Activated T-cell treated with anti-CD3 and anti-CD28 coated beads, Interleukin-2, amount 50 U/mL, for 1 hour (primary cell): ENCODE measurements at places on chromosomes 7 and 10.

GRCh38 chr7:41567731-41568114, 135.2 kb downstream of the INHBA start:
- no peak for DNase-seq

DNA sequence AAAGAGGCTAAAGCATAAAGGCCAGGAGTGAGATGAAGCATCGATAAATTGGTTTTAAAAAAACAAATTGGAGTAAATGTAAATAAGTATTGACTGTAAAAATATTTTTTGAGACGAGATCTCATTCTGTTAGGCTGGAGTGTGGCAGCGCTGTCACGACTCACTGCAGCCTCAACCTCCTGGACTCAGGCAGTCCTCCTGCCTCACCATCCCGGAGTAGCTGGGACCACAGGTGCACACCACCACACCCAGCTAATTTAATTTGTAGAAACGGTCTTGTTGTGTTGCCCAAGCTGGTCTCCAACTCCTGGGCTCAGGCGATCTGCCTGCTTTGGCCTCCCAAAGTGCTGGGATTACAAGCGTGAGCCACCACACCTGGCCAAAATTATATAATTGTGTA, 17.8 kb downstream of the HNRNPA2B1 start:
- no peak for DNase-seq

GRCh38 chr7:117863618-117864017, 9.6 kb downstream of the CTTNBP2 start:
- DNase-seq = no peak

- no peak for DNase-seq
Measured at GRCh38 chr7:157544980-157545680, 208.3 kb downstream of the DNAJB6 start.

DNA sequence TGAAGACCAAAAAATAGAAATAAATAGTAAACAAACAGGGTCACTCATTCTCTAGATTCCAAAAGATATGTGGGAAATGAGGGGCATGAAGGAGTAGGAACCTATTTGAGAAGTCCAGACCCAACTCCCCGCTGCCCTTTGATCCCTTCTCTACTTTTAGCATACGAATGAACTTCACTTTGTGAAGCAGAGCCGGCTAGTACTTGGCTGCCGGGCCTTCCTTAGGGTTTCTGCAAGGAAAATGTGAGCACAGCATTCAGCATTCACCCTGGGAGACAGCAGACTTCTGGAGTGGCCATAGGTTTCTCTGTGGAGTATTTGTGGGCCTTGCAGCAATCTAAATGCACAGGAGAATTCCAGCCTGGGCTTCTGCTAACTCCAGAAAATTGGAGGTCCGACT, 76.3 kb upstream of the PRKAR2B start:
- no peak for DNase-seq

DNA sequence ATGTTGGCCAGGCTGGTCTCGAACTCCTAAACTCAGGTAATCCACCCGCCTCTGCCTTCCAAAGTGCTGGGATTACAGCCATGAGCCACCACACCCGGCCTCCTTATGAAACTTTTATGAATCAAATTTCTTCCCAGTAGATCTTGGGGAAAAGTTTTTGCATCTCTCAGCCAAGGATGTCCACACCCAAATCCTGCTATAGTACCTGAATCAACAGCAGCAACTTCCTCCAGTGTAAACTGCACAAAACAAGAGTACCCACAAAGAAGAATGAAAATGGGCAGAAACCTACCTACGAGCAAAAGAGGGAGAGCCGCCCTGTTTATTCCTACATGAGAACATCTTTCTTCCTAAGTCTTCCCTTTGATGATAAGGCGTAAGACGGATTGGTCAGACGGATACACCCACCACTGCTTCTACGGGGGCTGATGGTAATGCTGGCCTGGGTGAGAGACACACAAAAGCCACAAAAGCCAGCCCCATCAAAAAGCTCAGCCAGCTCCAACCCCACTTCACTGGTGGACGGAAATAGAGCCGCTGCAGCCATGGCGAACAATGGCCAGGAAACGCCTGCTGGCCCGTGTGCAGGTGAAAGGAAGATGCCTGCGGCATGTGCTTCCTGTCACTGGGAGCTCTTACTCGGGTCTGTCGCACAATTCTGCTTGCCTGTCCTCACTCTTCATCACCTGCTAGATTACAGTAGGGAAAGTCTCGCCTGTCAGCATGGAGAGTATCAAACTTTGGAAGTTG, 10.4 kb downstream of the JCAD start:
- no peak for DNase-seq

GRCh38 chr7:155453296-155454182, 4.4 kb upstream of the EN2 start:
- no peak for DNase-seq

GRCh38 chr10:29370097-29371092, 81.5 kb downstream of the LYZL1 start:
- no peak for DNase-seq

DNA sequence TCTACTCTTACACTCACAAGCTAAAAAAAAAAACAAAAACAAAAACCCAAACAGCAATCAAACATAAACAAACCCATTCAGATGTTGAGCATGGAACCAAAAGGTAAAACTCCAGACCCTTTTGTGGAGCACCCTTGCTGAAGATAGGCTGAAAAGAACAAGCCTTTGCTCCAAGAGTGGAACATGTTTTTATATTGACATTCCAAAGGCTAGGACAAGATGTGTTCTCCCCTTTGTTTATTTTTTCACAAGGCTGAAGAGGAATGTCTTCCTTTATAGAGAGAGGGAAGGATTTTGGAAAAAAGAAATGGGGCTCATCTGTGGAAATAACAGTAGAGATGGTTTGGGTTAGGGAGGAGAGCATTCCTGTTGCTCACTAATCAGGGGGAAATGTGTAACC, 87.2 kb upstream of the ELMO1 start:
- DNase-seq = no peak

GRCh38 chr7:110669410-110669809, 421.5 kb upstream of the LRRN3 start:
- DNase-seq = no peak

GRCh38 chr7:75951506-75951905, 36.6 kb downstream of the POR start:
- no peak for DNase-seq

GRCh38 chr10:71740069-71740653, 20.6 kb upstream of the C10orf105 start:
- DNase-seq = no peak

DNA sequence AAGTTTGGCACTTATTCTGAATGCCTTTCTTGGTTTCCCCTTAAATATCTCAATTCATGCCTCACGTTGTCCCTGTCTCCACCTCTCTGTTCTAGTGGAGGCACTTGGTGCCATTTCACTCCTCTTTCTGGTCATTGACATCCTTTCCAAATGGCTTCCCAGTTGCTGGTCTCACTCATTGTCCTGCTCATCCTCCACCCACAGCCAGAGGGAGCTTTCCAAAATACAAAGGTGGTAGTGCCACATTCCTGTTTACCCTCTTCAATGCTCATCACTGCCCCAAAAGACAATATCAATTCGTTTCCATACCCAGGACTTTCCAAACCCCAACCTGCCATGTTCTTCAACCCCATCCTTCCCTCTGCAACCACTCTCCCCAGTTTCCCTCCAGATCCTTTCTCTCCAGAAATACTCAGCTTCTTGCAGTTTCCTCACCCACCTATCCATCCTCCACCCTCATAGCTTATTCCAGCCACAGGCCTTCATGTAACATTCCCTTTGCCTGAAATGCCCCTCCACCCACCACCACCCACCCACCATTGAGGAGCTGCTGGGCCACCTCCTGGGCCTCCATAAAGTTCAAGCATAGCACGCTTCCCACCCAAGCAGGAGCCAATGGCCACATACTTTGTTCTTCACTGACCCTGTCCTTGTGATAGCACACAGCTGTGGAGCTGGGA, 63.1 kb upstream of the ADRB1 start:
- DNase-seq = no peak

DNA sequence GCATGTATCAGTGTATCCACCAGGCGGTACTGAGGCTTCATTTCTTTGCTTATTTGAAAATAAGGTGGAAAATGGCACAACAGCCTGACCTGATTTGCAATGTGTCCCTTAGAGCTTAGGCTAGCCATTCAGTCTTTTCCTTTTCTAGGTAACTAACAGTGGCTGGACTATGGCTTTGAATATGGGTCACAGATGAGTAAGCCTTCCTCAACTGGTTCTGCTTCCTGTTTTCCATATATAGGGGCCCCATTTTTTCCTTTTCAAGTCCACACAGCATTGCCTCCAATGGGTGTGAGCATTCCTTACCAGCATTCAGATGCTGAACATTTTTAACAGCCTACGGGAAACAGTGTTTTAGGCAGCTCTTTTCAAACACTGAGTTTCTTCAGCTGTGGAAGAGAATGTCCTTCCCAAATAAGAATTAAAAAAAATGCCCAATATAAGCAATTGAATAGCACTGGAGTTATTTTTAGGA, 3.9 kb upstream of the ITGB1 start:
- no peak for DNase-seq

- no peak for DNase-seq
Measured at GRCh38 chr10:48649349-48649944, 35.2 kb upstream of the WDFY4 start.

DNA sequence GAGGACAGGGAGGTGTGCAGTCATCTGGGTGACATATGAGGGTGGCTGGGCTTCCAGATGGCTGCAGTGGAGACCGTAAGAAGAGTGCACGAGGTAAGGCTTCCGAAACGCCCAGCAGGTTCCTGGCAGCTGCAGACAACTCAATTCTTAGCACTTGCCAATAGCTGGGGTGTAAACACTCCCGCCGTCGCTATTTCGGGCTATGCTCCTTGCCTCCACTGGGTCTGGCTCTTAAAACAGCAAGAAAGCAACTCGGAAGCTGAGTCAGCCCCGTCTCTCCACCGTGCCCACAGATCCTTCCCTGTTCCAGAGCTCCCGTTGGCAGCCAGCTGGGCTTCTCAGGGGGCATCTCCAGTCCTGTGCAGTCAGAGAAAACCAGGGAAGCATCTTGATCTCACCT, 6.1 kb upstream of the PDGFA start:
- no peak for DNase-seq

DNA sequence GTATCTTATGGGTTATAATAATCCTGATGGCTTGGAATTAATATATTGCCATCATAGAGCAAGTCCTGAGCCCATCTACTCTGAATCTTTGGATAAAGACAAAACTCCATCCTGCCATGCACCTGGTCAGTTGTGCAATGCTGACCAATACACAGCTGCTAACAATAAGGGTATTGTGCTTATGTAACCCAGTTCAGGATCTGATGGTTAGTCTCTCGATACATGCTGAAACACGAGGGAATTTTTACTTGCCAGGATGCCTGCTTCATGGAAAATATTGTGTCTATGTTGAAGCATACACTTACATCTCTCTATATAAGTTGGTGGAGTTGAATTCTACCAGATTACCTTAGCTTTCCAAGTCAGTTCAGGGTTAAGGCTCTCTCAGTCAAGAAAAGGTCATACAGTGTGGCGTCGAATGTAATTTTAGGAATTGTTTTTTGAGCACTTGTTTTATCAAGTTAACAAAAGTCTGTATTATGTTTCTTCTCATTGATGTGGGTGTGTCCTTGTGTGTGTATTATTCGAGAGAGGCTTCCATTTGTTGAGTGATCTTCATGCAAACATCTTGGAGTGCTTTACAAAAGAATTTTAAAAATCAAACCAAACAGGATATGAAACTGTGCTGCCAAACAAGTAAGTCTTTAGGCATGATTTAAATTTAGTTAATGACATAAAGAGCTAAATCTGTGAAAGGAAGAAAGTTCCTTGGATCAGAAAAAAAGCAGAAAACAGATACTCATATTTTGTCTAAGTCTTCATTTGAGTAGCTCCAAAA, 449.1 kb downstream of the SUGCT start:
- no peak for DNase-seq

GRCh38 chr10:131198401-131198800, 113.1 kb downstream of the TCERG1L start:
- no peak for DNase-seq

- no peak for DNase-seq
Measured at GRCh38 chr10:80185578-80186299, 19.6 kb downstream of the ANXA11 start.

- no peak for DNase-seq
Measured at GRCh38 chr7:151426441-151426903, 13.5 kb downstream of the CRYGN start.
